Foreskin keratinocyte (primary cell): ENCODE measurements at places on chromosomes 16 and 17.
A peak's percentile ranks its signal among the peaks of the same experiment; 100 is the strongest.

DNA sequence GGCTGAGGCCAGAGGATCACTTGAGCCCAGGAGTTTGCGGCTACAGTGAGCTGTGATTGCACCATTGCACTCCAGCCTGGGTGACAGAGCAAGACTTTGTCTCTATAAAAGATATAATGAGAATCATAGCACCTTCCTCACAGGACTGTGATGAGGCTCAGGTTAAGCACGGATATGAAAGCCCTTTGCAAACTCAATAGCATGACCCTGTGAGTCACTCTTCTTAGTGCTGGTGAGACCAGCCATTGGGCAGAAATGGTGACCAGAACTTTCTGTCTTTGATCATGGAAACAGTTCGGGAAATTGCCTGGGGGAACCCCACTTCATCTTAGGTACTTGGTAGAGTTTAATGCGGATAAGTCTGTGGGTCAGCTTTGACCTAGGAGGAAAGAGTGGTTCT lies 144.2 kb downstream of the PRKCB start:
- no peak for DNase-seq

GRCh38 chr17:61659437-61659836 lies 68.4 kb upstream of the NACA2 start:
- no peak for DNase-seq

GRCh38 chr17:80765241-80765961 lies 220.8 kb downstream of the RPTOR start:
- DNase-seq, result no peak

DNA sequence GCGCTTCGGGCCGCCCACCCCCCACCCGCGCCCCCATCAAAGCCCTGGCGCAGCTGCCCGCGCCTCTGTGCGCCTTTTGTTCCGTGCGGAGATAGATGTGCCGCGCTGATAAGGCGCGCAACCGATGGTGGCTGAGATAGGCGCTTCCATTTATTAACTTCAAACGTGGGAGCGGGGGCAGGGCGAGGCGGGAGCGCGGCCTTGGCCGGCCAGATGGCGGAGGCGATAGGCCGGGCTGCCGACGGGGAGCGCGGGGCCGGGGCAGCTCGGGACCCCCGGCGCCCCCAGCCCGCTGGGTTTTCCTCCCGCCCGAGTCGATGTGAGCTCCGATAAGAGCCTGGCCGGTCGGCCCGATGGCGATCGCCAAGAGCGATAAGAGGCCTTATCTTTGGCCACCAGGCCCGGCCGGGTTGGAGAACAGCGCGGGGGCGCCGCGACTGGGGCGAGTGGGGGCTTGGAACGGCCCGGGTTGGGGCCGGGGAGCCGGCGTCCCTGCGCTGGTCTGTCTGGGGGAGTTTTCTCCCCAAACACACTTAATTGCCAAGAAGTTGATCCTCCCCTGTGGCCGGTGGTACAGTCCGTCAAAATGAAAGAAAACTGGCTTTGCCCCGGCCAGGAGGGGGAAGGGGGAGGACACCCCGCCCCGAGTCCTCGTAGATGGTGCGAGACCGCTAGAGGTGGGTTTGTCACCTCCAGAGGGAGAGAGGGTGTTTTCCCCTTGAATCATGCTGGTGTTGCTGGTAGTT lies 2.7 kb downstream of the ZFPM1 start:
- peak; percentile 24 for DNase-seq

DNA sequence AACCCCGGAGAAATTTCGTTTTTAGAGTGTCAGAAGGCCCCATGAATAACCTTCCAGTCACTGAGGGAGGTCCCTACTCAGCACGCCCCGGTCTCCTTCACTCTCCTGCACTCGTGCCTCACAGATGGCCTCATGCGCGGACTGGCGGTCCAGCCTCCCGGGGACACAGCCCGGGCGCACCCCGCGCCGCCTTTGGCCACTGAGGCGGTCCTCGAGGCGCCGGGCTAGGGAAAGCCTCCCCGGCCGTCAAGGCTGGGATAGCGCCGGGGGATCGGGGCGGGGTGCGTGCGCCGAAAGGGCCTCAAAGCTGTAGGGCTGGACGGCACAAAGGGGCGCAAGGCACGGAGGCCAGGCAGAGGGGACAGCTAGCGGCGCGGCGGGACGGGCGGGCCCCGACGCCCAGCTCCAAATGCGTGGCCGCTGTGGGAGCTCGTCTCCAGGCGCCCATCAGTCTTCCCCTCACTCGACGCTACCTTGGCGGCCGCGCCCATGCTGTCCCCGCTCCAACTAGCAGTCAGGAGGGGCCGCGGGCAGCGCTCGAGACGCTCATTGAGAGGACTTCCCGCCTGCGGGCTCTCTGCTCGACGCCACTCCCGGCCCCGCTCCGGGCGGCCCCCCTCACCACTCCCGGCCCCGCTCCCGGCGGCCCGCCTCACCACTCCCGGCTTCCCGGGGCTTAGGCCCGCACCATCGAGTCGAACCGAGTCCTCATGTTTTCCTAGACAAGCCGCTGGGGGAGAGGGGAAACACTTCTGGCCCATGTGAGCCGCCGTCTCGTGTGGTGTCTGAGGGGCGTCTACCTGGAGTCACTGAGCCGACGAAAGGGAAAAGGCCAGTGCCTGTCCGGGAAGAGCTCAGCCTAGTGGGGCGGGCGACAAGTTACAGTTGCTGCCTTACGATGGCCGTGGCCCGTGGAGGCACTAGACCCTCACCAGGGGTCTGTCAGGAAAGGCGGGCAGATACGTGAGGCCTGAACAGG lies at the start of gene USP6:
Gene USP6 (plus strand): TSS at position 360 of the 979 bp plus-strand sequence. CDS start 14,336 bp downstream, outside the sequence.
- no peak for DNase-seq

DNA sequence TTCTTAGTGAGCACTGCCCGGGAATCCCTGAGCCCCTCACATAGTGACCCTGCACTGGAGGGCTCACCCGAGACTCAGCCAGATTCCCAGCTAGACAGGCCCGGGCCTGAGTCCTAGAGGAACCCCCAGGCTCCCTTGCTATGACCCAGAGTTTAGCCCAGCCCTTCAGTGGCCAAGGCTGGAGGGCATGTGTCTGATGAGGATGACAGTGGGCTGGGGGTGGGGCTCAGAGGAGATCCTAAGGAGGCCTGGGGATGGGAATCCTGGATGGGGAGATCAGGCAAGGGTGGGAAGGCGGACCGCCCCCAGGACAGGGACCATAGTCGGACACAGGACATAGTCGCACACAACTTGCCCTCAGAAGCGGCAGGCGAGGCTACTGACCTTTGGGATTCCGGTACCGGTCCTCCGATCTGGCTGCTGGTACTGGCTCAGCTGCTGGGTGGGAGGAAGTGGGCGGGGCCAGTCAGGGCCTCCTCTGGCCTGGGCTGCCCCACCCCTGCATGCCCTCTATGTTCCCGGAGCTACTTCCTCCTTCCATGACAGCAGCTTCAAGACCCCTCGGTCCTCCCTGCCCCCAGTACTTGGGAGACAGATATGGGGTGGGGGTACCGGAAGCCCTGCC lies 1.1 kb downstream of the CD79B start:
- no peak for DNase-seq

DNA sequence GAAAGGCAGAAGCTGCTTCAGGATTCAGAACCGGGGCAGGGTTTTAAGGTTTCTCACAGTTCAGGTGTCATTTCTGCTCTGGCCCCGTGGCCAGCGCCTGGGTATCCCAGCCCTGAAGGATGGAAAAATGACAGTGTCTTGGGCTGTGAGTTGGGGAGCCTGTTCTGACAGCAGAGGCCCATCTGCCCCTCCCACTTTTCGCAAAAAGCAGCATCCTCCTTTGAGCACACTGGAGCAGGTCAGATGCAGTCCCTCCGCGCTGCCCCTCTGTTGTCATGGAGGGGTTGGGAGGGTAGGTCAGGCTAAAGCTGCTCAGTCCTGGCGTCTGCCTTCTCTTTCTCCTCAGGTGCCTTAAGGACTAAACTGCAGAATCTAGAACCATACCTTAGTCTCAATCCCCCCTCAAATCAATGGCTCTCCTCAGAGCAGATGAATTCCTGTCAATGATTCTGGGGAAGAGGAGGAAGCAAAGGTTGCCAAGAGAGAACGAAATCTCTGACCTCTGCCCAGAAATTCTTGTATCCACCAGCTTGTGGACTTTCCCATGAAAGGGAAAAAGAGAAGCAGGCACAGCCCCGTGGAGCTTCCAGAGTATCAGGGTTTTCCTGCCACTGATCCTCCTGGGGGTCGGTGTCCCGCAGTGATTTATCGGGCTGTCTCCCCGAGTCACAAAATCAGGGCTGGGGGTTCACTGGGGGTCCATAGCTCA lies 7.3 kb downstream of the NEUROD2 start:
- DNase-seq, result no peak

- no peak for DNase-seq
These were observed 8.2 kb upstream of the MPP2 start for GRCh38 chr17:43915559-43915958.

DNA sequence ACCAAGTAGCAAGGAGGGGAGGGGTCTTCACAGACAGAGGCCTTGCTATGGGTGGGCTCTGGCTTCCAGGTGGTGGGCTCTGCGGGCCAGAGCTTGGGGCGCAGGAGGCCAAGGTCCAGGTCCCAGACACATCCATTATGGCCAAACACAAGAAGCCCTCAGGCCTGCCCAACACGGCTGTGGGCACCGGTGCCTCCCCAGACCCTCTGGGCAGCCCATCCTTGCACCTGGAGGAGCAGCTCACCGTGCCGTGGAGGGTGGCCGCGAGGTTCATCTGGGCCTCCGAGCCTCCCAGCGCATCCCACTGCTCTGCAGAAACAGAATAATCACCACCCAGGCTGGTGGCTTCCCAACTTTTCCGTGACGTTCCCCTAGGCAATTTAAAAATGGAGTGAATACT lies 55.9 kb downstream of the TBC1D16 start:
- no peak for DNase-seq

DNA sequence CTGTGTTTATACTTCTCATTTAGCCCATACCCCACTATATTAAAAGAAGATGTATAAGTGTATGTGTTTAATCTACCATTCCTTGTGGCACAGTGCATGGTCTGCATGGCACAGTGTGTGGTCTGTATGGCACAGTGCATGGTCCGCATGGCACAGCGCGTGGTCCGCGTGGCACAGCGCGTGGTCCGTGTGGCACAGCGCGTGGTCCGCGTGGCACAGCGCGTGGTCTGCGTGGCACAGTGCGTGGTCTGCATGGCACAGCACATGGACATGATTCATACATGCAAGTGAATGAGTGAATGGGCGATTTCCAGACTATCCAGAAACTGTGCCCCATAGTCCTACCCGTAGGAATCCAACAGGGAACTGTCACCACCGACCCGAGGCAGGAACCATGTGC lies 632.6 kb downstream of the MAF start:
- DNase-seq, result no peak

- DNase-seq, result no peak
These were observed 9.6 kb downstream of the VPS53 start for GRCh38 chr17:705011-705410.
